Left ventricle myocardium inferior (tissue), 1 donor: ENCODE measurements at places on chromosomes 3 and 15. TPM values are rescaled to one million over a fixed set of nuclear protein-coding genes. Genes with fewer than 3 reads are reported as not detected.

Gene CHRM5
- not detected for total RNA-seq

DNA sequence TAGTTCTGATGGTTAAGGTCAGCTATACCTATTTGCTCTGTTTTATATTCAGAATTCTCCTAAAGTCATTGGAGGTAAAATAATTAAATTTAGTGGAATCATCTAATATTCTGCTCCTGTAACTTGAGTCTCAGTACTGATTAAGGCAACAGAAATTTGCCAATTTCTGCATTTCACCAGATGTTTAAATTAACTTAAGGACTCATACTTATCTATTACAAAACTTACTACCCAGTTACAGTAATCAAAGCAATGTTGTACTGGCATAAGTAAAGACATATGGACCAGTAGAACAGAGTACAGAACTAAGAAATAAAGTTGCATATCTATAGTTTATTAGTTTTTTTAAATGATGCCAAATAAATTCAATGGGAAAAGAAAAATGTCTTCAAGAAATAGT is 1043.8 kb downstream of the OTOL1 start:
- DNase-seq: no peak

GRCh38 chr3:179848711-179849110 is 188.0 kb downstream of the PEX5L start:
- DNase-seq: no peak

DNA sequence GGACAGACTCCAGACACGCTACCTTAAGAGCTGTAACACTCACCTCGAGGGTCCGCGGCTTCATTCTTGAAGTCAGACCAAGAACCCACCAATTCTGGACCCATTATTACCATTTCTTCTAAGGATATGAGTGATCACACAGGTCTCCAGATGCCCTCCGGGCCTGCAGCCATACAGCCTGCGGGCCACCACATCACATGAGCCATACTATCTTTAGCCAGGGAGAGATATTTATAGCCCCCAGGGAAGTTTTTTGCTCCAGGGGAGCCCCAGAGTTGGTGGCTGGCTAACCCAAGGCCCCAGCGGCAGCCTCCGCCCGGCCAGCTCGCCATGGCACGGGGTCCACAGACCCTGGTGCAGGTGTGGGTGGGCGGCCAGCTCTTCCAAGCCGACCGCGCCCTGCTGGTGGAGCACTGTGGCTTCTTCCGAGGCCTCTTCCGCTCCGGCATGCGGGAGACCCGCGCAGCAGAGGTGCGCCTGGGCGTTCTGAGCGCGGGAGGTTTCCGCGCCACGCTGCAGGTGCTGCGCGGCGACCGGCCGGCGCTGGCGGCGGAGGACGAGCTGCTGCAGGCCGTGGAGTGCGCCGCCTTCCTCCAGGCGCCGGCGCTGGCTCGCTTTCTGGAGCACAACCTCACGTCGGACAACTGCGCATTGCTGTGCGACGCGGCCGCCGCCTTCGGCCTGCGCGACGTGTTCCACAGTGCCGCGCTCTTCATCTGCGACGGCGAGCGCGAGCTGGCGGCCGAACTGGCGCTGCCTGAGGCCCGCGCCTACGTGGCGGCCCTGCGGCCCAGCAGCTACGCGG is at the start of gene KBTBD13:
KBTBD13 (plus strand) TSS at position 261 of the 805 bp plus-strand sequence; CDS start at position 331, 70 bp downstream.
- DNase-seq: no peak

- DNase-seq: no peak
Observed at GRCh38 chr3:30516238-30516637, 90.2 kb upstream of the TGFBR2 start.

DNA sequence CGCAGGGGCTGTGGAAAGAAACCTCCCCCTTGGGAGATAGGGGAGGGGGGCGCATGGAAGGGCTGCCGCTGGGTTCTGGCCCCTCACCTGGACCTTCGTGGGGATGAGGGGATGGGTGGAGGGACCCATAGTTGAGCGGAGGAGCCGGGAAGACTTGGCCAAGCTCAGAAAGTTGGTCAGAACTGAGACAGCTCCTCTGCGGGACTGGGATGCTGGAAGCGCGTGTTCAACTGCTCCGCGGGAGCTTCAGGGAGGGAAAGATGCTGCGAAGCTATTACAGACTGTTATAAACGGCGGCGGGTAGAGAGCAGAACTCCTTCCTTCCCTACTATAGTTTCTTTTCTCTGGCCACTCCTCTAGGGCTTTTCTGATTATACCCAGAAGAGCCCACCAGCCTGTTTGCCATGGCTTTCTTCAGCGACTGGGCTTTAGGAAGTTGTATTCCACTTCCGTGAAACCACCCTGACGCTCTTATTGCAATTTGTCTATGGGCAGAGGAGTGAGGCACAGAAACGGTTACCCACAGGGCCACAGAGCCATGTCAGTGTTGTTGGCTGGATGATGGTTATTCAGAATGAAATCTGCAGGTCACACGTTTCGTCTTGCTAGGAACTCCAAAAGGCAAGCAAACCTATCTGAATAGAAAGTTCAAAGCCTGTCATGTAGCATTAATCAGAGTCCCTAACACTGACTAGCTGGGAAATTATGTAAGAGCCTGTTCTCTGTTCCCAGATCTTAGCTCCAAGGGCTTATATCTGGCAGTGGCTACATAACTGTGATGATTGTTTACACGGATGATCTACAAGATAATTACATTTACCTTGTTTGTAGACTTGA is 1.1 kb downstream of the SYNPR start:
- DNase-seq: no peak

Gene KCNMB2
- 2.1 TPM for total RNA-seq

Gene NRG4
- not detected for total RNA-seq

Gene ATR
- total RNA-seq: 9.1 TPM

- DNase-seq: peak; percentile 56
Observed at GRCh38 chr3:120160050-120160449, 65.8 kb upstream of the GSK3B start.

DNA sequence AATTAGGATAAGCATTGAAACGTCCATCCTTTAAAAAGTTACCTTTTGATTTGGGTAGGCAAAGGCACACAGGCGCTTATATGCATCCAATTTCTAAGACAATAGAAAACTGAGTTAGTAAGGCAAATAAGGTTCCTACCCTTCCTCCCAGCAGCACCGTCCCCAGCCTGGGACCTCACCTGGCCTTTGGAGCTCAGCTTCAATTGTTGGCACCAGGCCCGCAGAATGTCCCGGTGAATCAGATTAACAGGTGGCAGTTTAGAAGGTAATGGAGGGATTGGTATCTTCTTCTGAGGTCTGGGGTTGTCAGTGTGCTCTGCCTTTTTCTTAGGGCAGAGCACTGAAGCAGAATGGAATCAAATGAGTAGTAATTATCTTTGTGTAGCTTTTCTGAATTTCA is 5.7 kb downstream of the DPPA4 start:
- DNase-seq: no peak

GRCh38 chr3:177811835-177812234 is 614.6 kb upstream of the TBL1XR1 start:
- DNase-seq: no peak

DNA sequence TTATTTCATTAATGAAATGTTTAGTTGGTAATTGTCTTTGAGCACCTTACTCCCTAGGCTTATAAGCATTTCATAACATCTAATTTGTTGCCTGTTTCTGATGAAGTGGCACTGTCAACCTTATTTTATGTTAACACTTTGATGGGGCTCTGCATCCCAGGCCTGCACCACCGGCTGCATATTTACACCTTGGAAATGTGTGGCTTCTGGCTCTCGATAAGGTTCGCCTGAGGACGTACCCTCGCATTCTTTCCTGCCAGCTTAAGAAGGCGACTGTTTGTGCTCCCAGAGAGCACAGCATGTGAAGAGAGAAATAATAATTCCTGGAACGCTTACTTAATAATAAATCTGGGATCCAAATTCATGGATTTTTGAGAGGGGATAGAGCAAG is 763.3 kb upstream of the CFAP20DC start:
- DNase-seq: no peak

Gene RPUSD2
- total RNA-seq: 12.0 TPM

Gene CXCR6
- 0.33 TPM for total RNA-seq
